ENCODE measurements at places on chromosomes 1 and 21. TPM values are rescaled to one million over a fixed set of nuclear protein-coding genes. Genes with fewer than 3 reads are reported as not detected.

- no peak for DNase-seq
Measured at GRCh38 chr1:29105822-29106221, 17.9 kb downstream of the TMEM200B start.

GRCh38 chr21:32096411-32096810 lies 182.4 kb downstream of the MIS18A start:
- no peak for DNase-seq

GRCh38 chr1:9321480-9321849 lies 28.8 kb downstream of the SPSB1 start:
- peak; percentile 86 for DNase-seq

DNA sequence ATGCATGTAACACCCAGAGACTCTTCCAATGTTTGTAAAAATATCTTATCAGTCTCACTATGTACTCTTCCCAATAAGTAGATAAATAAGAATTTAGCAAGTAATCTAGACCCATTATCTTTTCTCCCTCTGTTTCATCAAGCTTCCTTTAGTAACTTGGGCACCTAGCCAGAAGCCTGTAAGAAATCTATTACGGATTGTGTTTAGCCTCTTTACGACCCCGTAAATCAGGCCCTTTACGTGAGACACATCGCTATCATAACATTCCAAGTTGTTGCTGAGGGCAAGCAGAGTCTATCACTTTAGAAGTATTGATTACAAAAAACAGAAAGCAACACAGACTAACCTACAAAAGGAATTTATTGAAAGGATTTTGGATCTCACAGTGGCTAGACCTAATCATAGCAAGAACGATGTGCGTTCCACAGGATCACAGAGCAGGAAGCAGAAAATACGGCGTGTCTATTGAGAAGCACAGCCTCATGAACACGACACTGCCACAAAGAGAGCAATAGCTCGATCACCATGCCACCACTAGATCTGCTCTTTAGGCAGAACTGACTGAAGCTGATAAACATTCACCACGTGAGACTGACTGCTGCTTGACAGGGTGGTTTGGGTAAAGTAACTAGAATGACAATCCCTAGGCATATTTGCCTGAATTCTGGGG lies 922.1 kb downstream of the AMY1C start:
- DNase-seq, result no peak

GRCh38 chr1:33468967-33469366 lies 3.5 kb upstream of the ZSCAN20 start:
- no peak for DNase-seq

- no peak for DNase-seq
Measured at GRCh38 chr1:19287436-19288185, 959 bp downstream of the AKR7A3 start.

DNA sequence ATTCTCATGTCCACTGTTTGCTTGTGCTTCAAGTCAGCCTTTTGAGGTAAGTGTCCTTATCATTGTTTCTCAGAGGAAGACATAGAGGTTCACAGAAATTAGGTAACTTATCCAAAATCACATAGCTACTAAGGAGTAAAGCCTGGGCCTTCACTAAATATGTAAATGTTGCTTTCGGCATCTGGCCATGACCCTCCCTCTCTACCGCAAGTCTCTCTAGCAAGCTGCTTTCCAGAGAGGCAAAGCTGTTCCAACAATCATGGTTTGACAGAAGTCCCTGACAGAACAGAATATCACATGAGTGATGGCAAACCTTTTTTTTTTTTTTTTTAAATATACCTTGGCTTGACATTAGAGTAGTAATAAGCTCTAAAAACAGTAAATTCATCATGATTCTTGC lies 94.5 kb upstream of the F3 start:
- no peak for DNase-seq

Gene CDCA8
- total RNA-seq, result 0.38 TPM

- DNase-seq, result peak; percentile 44
Measured at GRCh38 chr21:42781150-42781970, 98.0 kb downstream of the WDR4 start.

Gene PTPN22
- 0.26 TPM for total RNA-seq

- peak; percentile 35 for DNase-seq
Measured at GRCh38 chr1:174999936-175000696, at the start of gene CACYBP. Gene CACYBP, plus strand, starts transcription at chr1:174999947. Its CDS starts 234 bp downstream, at chr1:175000181.

GRCh38 chr1:101178688-101179491 lies 57.9 kb upstream of the S1PR1 start:
- no peak for DNase-seq

DNA sequence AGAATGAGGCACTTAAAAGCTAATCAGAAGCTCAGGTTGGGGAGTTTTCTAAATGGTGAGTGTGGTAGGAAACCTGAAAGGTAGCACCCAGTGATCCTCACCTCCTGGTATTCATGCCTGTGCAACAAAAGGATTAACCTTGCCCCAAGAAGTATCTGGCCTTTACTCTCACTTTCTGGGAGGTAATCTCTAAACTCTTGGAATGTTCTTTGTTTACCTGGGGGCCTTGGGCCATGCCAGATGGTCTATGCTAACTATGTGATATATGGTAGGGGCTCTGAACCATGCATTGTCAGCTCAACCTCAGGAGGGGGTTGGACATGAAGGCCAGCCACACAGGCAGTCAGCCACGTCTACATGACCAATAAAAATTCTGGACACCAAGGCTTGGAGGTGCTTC lies 24.4 kb upstream of the TRIM33 start:
- no peak for DNase-seq

Gene GABRD
- not detected for total RNA-seq

DNA sequence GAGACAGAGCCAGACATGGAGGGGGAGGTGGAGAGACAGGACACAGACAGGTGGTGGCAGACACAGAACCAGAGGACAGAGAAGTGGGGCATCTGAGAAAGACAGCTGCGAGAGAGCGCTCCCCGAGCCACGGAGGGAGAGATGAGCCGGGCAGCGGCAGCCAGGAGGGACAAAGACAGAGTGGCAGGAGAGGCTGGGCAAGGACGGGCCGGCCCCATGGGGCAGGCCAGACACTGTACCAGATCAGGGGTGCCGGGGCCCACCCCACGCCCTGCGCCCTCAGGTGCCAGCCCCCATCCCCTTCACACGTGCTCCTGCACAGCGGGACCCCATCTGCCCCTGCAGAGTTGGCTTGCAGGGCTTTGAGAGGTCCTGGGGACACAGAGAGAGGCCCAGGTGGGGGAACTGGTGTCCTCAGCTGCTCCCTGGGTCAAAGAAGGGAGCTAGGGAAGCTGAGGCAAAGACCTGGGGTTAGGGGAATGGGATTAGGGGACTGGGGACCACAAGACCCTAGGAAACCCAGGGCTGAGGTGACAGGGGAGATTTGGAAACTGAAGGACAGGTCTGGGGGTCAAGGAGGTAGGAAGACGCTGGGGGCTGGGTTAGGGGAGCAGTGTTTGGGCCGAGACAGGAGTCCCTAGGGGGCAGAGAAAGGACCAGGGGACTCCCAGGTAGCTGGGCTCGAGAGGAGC lies 643 bp downstream of the FNDC5 start:
- no peak for DNase-seq

DNA sequence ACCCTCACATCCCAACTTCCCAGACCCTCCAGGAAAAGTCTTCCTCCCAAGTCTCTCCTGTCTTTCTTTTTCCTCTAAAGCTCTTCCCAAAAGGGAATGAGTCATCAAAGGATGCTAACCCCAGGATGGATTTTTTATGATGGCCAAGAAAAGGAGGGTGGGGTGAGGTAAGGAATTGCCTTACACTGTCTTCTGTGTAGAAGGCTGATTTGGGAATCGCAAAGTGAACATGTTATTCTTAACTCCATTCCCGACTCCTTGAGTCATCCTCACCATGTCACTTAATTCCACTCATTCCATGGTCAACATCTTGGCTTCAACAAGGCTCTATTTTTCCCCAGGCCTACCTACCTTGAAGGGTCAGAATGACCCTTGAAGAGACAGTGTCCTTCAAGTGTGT lies 44.0 kb downstream of the TBX15 start:
- DNase-seq, result no peak

DNA sequence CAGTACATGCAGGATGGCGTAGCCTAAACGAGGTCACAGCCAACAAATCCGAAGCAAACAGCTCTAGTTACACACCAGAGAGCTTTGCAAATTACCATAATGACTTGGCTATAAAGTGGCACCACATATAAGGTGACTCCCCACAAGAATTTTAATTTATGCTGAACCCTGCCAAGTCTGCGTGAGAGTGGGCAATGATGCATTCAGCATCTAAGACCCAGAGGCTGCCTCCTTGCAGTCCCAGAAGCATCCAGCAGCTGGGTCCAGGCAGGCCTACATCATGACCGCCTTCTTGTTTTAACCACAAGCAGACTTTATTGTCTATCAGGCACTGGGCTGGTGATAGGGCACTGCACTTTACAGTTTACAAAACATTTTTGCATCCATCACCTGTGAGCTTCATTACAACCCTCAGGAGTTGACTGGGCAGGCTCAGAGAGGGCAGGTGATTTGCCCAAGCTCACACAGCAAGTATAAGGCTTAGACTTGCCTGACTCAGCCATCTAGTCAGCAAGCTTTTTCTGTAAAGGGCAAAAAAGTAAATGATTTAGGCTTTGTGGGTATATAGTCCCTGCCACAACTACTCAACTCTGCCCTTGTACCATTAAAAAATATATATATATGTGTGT lies 134.6 kb downstream of the GLIS1 start:
- DNase-seq, result no peak

DNA sequence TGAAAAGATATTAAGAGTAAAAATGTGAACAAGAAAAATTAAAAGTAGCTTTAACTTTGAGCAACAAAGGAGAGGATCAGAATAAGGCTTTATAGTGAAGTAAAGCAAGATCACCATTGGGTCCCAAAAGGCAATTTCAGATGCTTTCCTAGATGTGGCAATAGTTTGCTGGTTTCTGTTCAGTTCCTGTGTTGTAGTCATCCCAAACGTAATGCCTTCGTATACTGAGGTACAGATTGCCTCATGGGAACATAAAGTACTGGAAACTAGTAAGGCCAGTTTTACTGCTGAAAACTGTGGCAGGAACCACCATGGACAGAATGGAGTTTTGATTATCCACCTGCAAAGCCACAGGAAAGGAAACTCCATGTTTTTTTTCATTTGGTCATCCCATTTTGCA lies 283.5 kb upstream of the SGIP1 start:
- DNase-seq, result peak; percentile 64

DNA sequence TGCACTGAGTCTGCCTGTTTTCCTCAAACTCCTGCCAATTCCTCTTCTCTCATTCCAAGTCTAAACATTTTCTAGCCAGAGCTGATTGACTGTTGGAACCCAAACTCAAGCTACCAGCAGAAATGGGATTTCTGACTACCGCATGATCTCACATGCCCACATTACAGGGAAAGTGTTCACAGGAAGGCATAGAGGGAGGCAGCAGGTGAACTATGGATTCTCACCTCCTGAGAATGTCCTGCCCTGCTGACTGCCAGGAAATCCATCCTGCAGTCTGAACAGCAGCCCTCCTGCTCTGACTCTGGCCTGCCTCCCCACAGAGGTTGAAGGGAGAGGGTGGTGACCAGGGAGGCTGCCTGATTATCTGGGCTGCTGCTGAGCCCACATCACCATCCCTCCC lies 22.5 kb downstream of the IQGAP3 start:
- DNase-seq, result peak; percentile 59

- DNase-seq, result no peak
Measured at GRCh38 chr1:35605867-35606182, 32.7 kb downstream of the TFAP2E start.

Gene HSPA13
- 109 TPM for total RNA-seq

DNA sequence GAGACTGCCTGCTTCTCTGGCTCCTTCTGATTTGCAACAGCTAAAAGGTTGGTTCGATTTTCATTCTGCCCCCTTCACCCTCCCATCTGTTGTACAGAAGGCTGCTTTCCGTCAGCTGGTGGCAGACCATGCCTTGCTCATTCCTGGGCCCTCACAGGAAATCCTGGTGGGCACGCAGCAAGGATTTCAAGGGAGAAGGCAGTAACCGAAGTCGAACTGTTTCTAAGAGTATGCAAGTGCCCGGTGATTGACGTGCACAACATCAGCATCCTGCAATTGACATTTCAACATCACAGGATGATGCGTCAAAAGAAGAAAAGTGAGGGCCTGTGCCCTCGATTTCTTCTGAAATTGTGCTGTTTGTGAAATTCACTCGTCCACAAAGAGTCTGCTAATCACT lies 83.8 kb downstream of the PLPP3 start:
- DNase-seq, result no peak

Gene GNG12
- 88.3 TPM for total RNA-seq

GRCh38 chr1:38805036-38805435 lies 54.5 kb downstream of the RRAGC start:
- no peak for DNase-seq

Gene NOS1AP
- total RNA-seq, result 0.26 TPM
